ENCODE measurements at places on chromosomes 1 and 21.

DNA sequence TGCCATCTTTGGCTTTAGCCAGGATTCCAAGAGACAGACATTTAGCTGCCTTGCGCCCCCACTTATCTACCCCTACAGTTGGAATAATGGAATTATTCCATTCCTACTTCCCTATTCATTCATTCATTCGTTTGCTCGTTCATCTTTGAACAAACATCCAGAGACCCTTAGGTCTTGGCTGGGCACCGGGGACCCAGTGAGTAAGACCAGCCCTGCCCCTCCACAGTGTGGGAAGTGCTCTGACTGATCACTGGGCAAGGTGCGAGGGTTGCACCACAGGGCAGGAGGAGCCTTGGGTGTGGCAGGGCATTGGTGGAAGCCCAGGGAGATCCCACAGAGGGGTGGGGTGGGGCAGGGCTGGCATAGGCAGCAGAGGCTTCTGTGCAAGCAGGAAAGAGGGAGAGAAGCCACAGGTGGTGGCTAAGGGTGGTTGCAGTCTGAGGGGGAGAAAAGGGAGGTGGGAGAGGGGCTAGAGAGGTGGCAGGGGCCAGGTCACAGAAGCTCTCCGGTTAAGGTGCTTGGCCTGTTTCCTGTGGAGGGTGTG, 35.0 kb upstream of the TMEM61 start:
- DNase-seq: no peak

- no peak for DNase-seq
Observed at GRCh38 chr1:54987919-54988705, 7.7 kb downstream of the TMEM61 start.

- DNase-seq: no peak
Observed at GRCh38 chr1:160112357-160112756, 3.2 kb upstream of the ATP1A2 start.

DNA sequence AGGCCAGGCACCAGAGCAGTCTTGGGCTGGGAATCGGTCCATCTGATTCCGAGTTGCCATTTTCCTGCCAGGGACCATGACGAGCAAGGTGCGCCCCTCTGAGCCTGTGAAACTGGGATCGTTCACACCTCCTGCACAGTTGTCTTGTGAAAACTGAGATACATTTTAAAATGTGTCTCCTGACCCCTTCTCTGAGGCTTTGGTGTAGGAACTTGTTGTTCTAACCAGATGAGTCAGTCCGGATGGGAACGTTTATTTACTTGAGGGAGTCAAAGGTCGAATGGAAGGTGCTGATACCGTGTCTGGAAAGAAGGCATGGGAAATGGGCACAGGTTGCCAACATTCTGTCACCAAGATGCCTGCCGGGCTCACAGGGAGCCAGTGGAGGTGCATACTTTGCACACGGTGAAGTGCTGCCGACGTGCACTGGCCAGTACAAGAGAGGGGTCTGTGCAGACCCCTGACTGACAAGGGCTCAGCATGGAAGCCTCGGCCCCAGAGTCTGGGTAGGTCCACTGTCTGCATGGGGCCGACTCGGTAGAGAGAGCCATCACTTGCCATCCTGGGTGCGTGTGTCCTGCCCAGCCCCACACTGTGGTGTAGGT, 7.4 kb upstream of the KCNN3 start:
- no peak for DNase-seq

- DNase-seq: peak; percentile 37
Observed at GRCh38 chr1:152052606-152053005, 15.8 kb upstream of the S100A11 start.

- DNase-seq: no peak
Observed at GRCh38 chr1:67941155-67941554, 107.9 kb upstream of the GNG12 start.

GRCh38 chr1:21888500-21888899, 48.6 kb downstream of the HSPG2 start:
- DNase-seq: no peak

DNA sequence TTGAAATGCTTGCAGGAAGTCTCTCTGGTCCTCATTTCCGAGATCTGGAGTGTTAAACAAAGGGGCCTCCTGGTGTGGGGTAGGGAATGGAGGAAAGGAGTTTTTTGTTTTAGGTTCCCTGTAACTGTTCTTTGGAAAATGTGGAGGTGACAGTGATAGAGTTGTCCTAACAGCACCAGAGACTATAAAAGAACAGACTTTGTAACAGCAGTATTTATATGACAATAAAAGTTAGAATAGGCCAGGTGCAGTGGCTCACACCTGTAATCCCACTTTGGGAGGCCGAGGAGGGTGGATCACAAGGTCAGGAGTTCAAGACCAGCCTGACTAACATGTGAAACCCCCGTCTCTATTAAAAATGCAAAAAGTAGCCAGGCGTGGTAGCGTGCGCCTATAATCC, 68.9 kb downstream of the HUNK start:
- no peak for DNase-seq

GRCh38 chr1:77360256-77360655, 78.4 kb downstream of the AK5 start:
- no peak for DNase-seq

- no peak for DNase-seq
Observed at GRCh38 chr1:230791986-230792564, 44.9 kb downstream of the CAPN9 start.

DNA sequence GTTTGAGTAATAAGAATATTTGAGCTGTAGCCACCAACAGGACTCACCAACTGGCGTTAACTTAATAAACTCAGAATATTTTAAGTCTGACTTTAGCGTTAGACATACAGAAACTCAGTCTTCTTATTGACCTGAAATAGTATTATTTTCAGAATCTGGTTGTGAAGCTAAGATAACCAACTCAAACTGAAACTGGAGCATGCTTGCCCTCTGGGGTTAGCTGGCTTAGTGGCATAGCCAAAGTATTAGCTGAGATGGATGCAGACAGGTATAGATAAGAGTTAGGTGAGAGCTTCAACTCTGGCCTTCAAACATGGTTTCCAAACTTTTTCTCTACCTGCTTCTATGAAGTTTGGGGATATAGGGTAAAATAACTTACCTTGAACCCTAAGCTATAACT, 40.5 kb downstream of the AMY1C start:
- DNase-seq: no peak

DNA sequence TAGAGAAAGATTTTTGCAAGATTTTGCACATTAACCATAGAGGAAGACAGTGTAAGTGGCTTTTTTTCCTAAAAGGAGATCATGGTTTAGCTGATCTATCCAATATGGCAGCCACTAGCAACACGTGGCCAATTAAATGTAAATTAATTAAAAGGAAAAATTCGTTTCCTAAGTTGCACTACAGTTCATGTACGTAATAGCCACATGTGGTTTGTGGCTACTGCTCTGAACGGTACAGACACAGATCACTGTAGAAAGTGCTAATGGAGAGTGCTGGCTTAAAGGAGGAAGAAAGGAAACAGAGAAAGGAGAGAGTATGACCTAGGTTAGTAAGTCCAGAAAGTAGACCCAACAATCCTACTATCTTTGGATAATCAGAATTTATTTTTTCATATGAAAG, 170.8 kb downstream of the SIPA1L2 start:
- DNase-seq: no peak

- DNase-seq: no peak
Observed at GRCh38 chr1:178506177-178506576, 6.7 kb upstream of the TEX35 start.

DNA sequence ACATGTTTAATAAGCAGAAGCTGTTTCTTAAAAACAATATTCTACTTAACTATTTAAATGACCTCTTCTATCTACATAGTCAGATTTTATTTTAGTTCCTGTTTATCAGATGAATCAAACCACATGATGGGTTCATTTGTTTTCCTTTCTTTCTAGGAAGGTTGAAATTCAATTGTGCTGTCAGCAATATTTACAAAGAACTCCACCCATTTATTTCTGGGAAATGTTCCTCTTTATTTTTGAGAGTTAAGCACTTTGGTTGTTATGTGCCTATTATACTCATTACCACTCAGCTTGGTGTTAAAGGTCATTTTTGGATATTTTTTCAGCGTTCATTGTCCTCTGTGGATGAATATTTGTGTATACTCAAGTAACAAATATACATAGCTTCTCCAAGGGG, 84.9 kb downstream of the C4BPA start:
- DNase-seq: no peak

DNA sequence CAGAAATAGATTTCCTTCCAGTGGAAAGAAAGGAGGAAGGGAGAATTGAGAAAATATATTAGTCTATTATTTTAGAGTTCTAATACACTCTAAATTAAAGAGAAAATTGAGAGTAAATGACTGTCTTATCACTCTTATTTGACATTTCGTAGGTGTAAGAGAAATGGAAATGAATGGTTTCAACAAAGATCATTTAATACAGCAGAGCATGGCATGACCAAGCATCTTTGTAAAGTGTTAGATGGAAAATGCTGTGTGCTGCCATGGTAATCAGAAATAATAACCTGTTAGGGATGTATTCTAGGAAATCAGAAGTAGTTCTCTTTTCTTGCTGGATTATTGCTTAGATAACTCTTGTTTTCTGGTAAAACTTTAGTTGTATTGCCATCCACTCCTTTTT, 90.9 kb downstream of the GIPC2 start:
- DNase-seq: no peak

DNA sequence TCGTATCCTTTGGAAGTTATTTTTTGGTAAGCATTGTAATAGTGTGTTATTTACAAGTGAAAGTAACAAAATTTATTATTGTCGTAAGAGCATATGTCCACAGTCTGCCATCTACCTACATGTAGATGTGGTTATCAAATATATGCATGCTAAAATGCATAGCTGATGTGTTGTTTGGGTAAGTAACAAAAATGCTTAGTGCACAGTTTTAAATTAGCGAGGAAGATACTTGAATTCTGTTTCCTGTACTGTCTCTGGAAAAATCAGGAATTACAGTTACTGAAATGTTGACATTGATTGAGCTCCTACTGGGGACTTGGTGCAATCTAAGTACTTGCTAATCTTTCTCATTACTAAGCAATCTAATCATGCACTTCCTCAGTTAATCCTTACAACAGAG, 14.3 kb downstream of the WDR64 start:
- DNase-seq: no peak

- no peak for DNase-seq
Observed at GRCh38 chr1:87678266-87678665, 349.6 kb downstream of the LMO4 start.

GRCh38 chr1:10556430-10557005, 81.8 kb downstream of the PEX14 start:
- no peak for DNase-seq

DNA sequence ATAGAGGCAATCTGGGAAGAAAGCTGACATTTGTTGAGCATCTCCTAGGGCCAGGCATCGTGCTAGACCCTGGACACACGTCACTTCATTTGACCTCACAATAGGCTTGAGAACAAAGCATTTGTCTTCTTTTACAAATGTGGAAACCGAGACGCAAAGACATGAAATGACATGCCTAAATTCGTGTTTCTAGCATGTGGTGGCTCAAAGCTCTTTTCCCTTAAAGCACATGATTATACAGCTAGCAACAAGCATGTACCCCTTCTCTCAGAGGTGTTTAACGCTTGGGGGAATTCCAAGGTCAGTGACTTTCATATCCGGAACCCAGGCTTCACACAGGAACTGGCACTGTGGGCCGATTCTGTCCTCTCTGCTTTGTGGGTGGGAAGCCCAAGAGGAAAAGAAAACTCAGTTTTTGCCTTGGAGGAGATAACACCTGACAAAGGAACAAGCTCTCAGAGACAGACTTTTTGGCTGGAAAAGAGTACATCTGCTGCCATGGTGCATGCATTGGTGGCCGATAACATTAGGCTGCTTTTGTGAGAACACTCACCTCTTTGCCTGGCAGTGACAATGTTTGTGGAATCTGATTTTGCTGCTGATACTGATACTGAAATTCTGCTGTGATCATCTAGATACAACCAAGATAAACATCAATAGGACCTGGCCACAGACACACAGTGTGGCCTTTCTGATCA, 15.4 kb upstream of the CD2 start:
- peak; percentile 55 for DNase-seq

- no peak for DNase-seq
Observed at GRCh38 chr1:155694167-155694566, 5.3 kb downstream of the DAP3 start.

DNA sequence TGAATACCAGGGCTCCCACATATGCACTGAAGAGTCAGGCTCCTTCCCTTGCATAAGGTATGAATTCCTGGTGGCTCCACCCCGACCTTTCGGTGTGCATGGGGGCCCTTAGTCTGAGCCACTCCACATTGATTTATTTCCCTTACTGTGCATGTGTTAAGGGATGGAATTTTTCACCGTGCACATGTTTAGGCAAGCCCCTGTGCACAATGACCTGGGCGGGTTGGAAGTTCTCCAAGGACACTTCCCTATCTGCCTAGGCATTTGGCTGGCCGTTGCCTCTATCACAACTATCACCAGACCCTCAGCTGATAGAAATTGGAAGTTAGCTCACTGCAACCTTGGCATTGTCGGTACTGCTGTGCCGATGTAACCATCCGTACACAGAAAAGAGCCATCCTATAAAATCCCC, 9.7 kb downstream of the S100A6 start:
- no peak for DNase-seq

DNA sequence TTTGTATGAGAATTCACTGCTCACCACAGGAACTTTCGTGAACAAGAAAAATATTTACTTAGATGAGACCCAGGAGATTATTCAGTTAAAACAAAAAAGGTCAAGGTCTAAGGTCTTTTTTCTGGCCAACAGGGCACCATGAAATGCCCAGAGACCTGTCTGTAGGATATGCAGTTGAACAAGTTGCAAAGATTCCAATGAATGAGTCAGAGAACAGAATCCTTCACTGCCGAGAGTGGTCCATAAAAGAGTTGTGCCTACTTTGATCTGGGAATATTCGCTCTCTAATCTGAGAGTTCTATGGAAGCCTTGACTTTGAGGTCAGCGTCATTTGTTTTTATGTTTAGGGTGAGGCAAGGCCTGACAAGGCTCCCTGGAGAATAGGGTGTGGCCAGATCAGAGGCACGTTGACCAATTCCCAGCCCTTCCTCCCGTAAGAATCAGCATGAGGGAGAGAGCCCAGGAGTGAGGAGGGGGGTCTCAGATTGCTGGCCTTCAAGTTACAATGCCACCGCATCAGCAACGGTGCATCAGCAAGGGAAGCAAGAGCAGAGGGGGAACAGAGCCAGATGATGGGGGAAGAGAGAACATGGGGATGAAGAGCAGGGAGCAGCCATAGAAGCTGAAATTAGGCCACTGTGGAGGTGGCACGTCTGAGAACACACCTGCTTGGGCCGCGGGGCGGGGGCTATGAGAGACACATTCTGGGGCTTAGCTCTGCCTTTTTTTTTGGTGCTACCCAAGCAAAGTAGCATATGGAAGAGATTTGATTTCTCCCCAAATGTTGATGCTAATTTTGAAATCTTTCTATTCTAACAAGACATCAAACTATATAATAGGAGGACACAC, 206.4 kb upstream of the RAB4A start:
- DNase-seq: no peak

GRCh38 chr1:237590386-237590785, 300.3 kb downstream of the ZP4 start:
- DNase-seq: no peak

DNA sequence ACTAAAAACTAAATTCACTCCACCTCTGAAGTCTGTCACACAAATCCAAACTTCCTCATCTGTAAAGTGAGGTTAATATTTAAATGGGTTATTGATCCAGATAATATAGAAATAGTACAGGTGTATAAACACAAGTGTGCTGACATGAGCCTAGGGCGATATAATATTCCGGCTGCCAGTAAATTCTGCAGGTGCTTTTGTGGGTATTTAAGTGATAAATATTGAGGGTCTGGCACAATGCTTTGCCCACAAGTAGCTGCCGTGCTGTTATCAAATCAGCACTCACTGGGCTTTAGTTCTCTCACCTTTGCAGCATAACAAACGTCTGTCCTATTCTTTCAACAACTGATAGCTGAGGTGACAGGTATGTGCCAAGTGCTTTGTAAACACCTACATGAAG, 7.6 kb downstream of the PABPC4 start:
- no peak for DNase-seq

Measured in stimulated activated naive CD4-positive, alpha-beta T cell (primary cell).